GM04503 (cell line): ENCODE measurements at places on chromosomes 16 and 17.
A peak's percentile ranks its signal among the peaks of the same experiment; 100 is the strongest.

- no peak for DNase-seq
These were observed 27.3 kb downstream of the SRCIN1 start for GRCh38 chr17:38578229-38579082.

DNA sequence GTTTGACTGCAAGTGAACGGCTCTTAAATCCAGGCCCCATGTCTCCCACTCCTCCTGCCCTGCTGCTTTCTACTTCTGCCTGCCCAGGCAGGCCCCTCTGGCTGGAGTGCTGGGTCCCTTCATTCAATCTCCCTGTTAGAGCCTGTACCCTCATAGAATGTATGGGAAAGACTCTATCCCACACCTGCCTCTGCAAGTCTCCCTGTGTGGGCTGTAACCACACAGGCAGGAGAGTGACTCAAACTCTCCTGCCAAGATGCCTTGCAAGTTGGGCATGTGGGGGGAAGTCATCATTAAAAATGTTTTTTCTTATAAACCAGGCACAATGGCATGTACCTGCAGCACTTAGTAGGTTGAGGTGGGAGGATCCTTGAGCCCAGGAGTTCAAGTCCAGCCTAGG is 77.5 kb downstream of the PLXDC1 start:
- no peak for DNase-seq

GRCh38 chr16:67268136-67268579 is 11.2 kb upstream of the PLEKHG4 start:
- peak; percentile 93 for DNase-seq

DNA sequence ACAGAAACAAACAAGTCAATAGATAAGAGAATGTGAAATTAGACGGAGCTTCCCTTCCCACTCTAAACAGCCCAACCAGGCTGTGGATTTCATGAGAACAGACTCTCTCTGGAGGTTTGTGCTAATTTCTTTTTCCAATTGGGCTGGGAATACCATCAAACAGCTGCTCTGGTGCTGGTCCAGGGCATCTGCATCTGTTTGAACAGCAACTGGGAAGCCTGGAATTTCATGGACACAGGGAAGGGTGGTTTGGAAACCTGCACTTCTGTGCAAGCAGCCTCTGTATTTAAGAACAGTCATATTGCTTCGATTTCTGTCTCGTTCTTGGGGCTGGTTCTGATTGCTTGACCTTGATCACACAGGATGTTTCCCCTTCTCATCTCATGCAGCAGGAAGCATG is 88.7 kb downstream of the FOXL1 start:
- no peak for DNase-seq

DNA sequence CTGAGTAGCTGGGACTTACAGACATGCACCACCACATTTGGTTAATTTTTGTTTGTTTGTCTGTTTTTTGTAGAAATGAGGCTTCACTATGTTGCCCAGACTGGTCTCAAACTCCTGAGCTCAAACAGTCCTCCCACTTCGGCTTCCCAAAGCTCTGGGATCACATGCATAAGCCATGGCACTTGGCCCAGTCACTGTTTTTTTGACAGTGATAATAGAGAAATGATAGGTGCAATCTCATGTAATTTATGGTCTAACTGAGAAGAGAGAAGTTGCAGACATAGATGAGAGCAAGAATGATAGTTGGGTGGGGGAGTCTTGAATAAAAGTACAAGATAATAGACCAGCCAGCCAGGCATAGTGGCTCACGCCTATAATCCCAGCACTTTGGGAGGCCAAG is 89.7 kb upstream of the TNRC6A start:
- DNase-seq = no peak

- no peak for DNase-seq
These were observed 4.2 kb upstream of the MAFG start for GRCh38 chr17:81931557-81932332.

DNA sequence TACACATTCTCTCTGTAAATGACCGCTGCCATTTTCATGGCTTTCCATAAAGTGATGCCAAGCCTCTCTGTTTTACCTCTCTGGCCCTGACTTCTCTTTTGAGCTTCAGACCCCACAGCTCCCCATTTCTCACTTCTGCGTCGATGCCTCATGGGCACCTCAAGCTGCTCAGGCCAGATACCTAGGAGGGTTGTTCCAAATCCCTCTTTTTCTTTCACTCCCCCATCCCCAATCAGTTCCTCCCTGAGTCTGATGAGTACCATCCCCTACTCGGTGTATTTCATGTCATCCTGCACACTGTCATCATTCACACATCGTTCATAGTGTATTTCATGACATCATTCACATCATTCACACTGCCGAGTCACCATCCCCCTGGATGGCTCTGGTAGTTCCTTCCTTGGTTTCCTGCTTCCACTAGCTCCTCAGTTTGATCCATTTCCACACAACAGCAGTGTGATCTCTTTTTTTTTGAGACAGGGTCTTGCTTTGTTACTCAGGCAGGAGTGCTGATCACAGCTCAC is 43.1 kb downstream of the NTN1 start:
- no peak for DNase-seq

GRCh38 chr16:71384073-71384724 is 25.7 kb downstream of the CALB2 start:
- DNase-seq = no peak

- DNase-seq = no peak
These were observed 120.1 kb downstream of the RAB11FIP4 start for GRCh38 chr17:31511580-31511979.

DNA sequence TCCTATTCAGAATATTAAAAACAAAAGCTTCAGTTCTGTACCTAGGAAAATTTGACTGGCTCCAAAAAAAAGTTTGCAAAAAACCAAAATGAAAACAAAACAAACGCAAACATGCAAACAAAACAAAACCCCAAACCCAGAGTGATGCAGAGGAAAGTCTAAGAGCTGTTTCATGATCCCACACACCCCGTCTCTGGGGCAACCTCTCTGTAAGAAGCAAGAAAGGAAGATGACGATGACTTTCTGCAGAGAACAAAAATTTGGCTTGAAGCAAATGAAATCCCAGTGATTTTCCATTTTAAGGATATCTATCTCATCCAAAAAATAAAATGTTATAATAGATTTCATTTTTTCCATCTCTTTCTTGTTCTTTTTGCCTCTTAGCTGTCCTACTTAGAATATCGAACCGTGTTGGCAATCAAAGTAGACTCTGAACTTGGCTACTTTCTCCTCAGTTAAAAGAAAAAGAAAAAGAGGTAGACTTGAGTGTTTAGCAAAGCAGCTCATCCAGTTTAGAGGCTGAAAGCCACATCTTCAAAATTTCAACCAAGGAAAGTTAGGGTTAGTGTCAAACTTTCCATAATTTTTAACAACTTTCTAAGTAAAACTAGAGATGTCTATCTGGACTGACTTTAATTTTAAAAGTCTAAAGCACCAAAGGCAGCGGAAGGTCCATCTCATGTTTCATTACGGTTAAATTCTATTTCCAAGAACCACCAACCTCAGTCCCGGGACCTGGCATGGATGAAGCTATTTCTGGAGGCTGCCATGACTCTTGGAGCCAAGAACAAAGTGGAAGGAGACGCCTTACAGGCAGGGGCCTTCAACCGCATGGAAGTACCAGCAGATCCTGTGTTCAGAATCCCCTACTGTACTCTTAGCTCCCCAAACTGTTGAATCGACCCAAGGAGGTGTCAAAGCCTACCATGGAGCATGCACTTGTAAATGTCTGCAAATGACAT is 180.8 kb downstream of the XYLT1 start:
- DNase-seq = no peak

DNA sequence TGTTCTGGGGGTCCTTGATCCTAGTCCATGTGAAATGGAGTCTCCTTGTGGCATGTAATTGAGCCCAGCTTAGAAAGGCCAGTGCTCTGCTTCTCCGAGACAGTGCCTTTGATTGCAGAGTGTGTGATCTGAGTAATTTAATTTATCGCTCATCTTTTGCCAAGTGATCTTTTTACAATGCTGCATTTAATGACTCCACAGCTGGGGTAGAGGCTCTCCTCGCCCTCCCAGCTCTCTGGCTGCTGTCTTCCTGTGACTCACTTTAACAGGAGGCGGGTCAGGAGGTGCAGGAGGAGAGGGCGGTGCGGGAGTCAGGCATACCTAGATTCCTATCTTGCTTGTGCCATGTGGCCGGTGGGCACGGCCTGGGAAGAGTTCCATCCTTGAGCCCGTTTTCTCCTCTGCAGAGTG is 113.4 kb upstream of the FOXF1 start:
- DNase-seq = peak; percentile 74

DNA sequence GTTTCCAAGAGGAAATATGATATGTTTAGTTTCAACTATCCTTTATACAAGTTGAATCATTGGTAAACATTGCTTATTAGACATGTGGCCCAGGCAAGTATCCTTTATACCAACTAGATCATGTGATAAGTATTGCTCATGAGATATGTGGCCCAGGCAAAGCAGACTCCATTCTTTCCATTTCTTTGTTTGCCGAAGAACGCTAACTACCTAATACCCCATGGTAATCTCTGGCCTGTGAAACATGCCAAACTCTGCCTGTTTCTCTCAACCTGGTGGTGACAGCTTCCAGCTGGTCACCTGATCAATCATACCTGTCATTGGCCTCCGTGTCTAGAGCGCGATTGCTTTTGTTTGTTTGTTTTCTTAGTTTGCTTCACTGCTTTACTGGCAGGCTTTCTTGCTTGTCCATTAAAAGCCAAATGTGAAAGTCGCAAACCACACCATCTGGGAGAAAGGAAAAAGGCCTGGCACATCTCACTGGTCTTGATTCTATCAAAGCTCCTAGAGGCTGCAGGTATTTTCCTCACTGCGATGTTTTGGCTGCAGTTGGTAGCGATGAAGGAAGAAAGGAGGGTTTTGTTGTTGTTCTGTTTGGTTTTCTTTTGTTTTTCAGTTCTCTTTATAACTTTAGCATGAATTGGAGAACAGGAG is 686.2 kb downstream of the KCNJ2 start:
- DNase-seq = no peak

DNA sequence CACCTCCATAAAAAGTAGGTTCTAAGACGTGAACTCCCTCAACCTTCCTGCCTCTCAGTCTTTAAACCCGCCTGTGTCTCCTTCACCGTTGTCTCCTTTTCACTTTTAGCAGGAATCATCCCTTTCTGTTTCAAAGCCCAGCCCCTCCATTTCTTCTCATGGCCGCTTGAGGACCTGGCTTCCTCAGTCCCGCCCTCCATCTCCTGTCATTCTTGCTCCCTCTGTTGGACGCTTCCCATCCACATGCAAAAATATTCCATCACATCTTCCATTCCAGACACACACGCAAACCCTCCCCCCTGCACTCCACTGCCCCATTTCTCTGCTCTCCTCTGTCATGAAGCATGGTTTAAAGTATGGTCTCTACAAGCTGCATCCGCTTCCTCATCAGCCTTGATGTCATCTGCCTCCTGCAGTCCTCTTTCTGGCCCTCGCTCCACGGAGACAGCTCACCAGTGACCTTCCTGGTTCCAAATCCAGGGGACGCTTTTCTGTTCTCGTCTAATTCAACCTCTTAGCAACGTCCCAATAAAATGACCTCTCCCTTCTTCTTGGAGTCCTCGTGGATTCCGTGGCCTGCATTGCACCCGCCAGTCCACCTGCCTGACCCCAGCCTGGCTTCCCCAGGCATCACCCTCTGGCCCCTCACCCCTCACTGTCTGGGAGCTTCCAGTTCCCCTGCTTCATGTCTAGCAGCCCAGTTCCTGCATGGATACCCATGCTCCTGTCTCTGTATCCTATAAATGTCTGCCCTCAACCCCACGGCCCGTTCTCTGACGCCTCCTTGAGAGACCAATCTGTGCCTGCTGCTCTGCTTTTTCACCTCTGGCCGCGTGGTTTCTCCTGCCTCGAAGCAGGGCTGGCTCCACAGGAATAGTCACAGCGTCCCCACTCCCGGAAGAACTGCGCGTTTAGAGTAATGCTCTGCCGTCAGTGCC is 26.2 kb downstream of the ANKRD40 start:
- no peak for DNase-seq

DNA sequence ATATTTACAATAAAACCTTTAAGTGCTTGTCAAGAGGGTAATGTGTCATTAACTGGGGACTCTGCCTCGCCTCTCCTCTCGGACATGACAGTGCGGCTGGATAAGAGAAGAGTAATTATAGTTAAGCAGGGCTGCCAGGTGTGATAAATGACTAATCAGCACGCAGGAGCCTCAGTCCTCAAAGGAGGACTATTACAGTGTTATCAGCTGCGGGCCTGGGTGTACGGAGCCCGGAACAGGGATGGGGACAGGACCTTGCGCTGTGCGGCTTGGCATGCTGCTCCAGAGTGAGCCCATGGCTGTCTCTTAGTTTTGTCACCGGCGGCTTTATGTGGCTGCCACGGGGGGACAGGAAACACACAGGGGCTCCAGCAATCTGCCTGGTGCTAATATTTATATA is 607.2 kb downstream of the MAF start:
- DNase-seq = no peak

GRCh38 chr17:20228410-20228809 is 219.3 kb downstream of the SPECC1 start:
- no peak for DNase-seq

DNA sequence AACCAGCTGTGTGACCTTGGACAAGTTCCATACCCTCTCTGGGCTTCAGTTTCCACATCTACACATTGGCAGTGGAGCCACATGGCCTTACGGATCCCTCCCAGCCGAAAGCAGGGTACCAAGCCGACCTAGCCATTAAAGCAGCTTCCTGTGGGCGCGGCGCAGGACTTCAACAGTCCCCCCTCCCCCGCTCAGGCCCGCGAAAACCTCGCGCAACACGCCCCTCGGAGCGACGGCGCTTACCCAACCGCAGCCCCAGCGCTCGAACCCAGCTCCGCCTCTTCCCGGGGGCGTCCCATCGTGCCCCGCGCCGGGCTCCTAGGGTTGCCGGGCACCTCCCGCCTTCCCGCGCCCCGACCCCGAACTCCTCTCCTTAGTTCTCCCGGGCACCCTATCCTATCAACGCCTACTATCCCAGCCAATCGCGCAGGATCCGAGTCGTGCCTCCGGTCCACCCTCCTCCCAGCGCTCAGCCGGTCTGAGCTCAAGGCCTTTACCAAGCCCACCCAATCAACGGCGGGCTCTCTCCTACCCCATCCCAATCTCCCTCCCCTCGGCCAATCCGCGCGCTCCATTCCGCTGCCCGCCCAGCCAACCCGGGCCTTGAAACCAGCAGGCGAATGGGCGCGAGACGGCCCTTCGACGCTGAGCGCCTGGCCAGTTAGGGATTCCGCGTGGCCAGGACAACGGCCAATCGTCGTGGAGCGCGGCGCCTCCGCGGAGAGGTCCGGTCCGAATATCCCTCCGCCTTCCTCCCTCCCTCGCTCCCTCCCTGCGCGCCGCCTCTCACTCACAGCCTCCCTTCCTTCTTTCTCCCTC is at the start of gene KPNB1:
TSS of gene KPNB1 (plus strand) at position 767 of the 819 bp plus-strand sequence. CDS start 326 bp downstream, outside the sequence.
- peak; percentile 99 for DNase-seq
